ENCODE measurements at places on chromosomes 13 and 19.

DNA sequence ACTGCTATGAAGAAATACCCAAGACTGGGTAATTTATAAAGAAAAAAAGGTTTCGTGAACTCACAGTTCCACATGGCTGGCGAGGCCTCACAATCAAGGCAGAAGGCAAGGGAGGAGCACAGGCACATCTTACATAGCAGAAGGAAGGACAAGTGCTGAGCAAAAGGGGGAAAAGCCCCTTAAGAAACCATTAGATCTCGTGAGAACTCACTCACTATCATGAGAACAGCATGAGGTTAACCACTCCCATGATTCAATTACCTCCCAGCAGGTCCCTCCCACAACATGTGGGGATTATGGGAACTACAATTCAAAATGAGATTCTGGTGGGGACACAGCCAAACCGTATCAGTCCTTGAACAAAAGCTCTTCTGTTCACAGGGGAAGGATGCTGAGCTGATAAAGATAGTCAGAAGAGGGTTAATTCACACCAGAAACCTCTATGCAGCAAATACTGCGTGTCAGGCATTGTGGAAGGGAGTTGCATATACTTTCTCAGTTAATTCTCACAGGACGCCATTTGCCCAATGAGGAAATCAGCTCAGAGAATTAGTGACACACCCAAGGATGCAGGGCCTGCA lies 246.2 kb downstream of the FOXO1 start:
- H3K36me3 ChIP-seq, result peaks cover 12% of the 10 kb centered on the region
- DNase-seq, result no peak
- no peak overlapping the region for H3K27ac ChIP-seq
- H3K4me1 ChIP-seq, result peaks cover 32% of the 10 kb centered on the region
- no peaks in the 10 kb centered on the region for H3K27me3 ChIP-seq
- H3K4me3 ChIP-seq, result no peak overlapping the region

DNA sequence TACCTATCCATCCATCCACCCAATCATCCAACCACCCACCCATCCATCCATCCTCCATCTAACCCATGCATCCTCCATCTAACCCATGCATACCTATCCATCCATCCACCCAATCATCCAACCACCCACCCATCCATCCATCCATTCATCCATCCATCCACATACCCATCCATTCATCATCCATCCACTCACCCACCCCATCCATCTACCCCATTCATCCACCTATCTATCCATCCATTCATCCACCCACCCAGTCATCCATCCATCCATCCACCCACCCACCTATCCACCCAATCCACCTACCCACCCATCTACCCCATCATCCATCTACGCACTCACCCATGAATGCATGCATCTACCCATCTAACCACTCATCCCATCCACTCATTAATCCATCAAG lies 6.6 kb downstream of the MICOS13 start:
- no peaks in the 10 kb centered on the region for H3K27me3 ChIP-seq
- H3K4me3 ChIP-seq, result no peak overlapping the region
- H3K27ac ChIP-seq, result no peak overlapping the region
- peaks cover under 1% of the 10 kb centered on the region for H3K4me1 ChIP-seq
- no peak for DNase-seq

- no peak overlapping the region for H3K4me3 ChIP-seq
- no peak for DNase-seq
- no peak overlapping the region for H3K27ac ChIP-seq
- no peaks in the 10 kb centered on the region for H3K4me1 ChIP-seq
Measured at GRCh38 chr19:15248648-15249527, 16.6 kb upstream of the EPHX3 start.

DNA sequence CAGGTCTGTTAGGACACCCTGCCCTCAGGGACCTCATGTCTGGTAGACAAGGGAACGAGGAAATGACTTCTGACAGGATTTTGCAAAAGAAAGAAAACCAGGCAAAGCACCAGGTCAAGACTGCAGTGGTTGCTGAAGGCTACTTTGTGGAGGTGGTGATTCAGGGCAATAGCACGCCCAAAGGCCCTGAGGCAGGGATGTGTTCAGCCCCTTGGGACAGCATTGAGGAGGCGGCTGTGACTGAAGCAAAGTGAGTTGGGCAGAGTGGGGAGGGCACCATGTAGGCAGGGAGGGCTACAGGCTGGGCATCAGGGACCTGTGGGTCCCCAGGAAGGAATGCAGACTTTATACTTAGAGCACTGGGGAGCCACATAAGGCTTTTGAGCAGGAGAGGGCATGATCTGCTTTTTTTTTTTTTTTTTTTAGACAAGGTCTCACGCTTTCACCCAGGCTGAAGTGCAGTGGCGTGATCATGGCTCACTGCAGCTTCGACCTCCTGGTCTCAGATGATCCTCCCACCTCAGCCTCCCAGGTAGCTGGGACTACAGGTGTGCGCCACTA lies 10.8 kb upstream of the HOMER3 start:
- H3K27ac ChIP-seq, result no peak overlapping the region
- no peaks in the 10 kb centered on the region for H3K27me3 ChIP-seq
- no peaks in the 10 kb centered on the region for H3K4me1 ChIP-seq
- no peak for DNase-seq

DNA sequence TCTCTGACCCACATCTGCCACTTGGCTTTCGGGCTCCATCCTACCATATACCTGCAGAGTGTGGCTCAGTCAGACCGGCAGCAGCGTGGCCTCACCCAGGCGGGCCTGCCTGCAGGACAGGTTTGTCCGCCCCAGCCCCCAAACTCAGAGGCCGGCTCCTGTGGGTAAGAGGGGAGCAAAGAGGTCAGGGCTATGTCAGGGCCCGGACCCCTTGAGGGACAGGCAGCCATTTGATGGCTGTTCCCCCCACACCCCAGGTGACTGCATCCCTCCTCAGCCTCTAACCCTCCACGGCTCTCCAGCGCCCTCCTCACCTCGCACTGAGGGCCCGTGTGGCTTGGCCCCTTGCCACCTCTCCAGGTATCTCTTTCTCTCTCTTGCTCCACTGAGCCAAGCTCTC lies 12.3 kb upstream of the ZBTB32 start:
- no peak for DNase-seq
- H3K4me1 ChIP-seq, result peaks cover 24% of the 10 kb centered on the region
- peaks cover 1% of the 10 kb centered on the region for H3K36me3 ChIP-seq
- H3K4me3 ChIP-seq, result no peak overlapping the region
- H3K27ac ChIP-seq, result no peak overlapping the region
- H3K27me3 ChIP-seq, result no peaks in the 10 kb centered on the region
